Stimulated activated CD4-positive, alpha-beta T cell treated with anti-CD3 and anti-CD28 coated beads, Interleukin-4, amount 100 ng/mL, for 24 hours (primary cell): ENCODE measurements at places on chromosomes 2 and 18.

GRCh38 chr2:17540093-17540812, at the start of gene VSNL1:
VSNL1 (plus strand) TSS chr2:17540696; CDS start chr2:17592075, 51,379 bp downstream.
- no peak for DNase-seq

DNA sequence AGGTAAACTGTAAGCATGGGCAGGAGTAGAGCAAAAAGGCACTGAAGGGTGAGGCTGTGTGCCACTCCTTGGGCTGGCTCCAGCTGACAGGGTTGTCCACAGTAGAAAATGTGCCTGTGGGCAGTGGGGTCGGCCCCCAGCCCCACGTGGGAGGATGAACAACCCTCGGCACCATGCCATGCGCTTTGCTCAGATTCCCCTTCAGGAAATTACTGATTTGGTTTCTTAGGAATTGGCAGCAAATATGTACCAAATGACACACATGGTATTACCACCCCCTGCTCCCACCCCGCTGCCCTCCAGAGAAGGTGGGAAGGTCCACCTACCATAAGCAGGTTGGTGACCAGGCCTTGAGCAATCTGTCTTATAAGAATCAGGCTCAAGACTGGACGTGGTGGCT, 13.6 kb downstream of the ADCY3 start:
- DNase-seq, result no peak

DNA sequence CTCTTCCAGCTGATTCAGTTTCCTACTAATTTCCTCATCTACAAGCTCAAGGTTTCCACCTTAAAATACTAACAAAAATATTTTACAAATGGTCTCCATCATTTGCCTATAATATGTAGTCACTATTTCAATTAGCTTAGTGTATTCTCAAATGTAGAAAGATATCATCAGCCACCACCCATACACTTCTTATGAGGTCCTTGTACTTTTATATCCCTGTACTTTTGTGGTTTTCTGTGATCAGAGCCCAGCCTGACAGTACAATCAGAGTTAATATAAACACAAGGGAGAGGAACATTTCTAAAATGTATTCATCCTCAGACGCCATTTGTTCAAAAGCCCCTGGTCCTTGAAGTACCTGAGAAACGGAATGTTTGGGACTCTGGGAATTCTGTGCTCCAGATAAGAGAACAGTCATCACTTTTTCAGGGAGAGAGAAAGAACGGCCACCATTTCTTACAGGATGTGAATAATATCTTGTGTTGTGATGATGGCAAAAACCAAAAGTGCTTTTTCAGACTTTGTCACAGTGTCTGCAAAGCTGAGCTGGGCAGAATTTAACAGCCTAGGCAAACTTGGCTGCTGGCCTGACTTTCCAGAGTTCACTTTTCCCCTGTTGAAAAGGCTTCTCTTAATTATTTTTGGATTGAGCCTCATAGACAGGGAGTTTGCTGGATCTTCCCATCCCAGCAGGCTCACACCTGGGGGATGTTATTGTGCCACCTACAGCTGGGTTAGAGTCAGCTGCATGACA, 361.7 kb upstream of the ACVR2A start:
- no peak for DNase-seq

DNA sequence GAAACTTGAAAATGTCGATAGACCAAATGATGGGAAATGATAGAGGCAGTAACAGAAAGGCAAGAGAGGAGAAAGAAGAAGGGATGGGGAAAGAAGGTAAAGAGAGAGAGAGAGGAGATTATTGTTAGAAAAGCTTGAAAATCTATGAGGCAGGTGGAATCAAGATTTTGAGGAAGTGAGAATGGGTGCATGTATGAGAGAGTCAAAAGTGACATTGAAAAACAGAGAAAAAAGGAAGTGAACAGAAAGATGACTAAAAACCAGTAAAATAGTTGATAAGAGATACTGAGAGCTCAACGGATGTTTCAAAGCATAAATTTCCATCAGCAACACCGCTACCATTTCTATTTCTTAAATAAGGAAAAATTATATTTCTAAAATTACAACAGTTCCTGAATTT, 327.4 kb upstream of the CWC22 start:
- no peak for DNase-seq

DNA sequence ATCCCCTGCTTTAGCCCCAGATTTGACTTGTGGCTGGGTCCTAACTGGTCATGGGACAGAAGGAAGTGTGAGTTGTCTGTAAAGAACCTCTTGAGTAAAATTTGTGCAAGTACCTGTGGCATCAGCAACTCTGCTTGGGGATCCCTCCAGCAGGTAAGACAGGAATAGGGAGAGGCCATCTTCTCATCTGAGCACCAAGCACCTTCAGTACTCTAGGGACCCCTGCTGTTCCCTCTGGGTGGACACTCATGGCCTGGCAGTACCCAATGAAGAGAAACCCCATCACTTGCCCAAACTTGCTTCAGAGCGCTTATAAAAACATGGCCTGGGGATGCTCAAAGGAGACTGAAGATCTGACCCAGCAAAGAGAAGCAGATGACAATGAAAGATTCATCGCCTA, 297.8 kb downstream of the SP3 start:
- no peak for DNase-seq

DNA sequence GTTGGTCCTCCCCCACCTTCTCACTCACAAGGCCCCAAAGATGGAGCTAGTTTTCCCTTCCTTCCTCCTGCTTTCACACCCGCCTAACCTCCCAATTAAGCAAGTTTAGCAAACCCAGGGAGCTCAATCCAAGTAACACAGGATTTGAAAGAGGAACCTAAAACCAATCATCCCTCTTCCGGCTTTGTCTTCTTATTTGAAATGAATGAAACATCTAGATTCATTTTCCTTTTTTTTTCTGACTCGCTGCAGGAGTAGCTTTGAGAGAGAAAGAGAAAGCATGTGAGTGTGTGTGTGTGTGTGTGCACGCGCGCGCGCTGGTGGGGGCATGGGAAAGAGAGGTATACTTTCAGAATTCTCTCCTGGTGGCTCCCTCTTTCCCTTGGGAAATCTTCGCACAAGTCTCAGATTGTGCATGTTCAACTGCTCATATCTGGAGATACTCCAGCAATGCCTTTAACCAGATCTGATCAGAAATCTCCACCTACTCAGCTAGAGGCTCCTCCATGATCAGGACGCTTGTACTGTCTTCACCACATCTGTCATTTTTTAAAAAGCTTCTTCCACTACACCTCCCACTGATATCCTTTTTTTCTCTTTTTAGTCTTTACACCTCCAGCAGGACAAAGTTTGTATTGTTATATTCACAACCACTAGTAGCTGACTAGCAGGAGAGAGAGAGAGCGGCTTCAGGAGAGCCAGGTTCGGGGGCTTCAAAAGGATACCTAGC, 1.7 kb downstream of the SLC8A1 start:
- DNase-seq, result no peak

GRCh38 chr2:150916467-150917396, 344.9 kb downstream of the RBM43 start:
- no peak for DNase-seq

DNA sequence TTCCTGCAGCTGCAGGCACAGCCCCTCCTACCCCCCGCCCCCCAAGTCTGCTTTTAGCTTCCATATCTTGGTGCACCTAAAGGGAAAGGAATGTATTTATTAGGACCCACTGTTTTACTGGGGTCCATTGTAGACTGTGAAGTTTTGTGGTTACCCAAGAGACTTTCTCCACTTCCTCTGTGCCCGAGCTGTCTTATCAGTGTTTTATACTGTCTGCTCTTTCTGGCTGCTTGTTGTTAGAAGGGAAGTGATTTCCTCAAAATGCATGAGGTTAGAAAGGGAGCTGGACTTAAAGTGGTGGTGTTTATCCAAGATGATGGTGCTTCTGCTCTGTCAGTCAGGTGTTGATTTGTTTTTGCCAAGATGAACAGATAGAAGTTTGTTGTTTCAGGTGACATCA, 85.0 kb downstream of the PTH2R start:
- DNase-seq, result no peak

GRCh38 chr2:199144036-199144435, 313.7 kb downstream of the SATB2 start:
- DNase-seq, result no peak

DNA sequence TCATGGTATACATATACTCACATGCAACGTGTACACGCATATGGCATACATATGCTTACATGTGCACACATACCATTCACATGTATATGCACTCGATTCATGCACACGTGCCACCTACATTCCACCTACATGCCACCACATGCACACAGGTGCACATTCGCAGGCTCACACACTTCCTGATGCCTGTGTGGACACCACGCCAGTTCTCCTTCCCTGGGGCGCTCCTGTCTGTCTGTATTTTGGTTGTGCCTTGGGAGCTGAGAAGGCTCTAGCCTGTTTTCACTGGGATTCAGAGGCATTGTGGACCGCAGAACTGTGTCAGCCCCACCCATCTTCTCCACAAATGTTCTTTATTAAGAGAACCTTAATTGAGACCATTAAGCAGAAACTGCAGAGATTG, 96.6 kb upstream of the CTDP1 start:
- no peak for DNase-seq
